ENCODE measurements at places on chromosomes 16 and 17. TPM values are rescaled to one million over a fixed set of nuclear protein-coding genes. Genes with fewer than 3 reads are reported as not detected.

DNA sequence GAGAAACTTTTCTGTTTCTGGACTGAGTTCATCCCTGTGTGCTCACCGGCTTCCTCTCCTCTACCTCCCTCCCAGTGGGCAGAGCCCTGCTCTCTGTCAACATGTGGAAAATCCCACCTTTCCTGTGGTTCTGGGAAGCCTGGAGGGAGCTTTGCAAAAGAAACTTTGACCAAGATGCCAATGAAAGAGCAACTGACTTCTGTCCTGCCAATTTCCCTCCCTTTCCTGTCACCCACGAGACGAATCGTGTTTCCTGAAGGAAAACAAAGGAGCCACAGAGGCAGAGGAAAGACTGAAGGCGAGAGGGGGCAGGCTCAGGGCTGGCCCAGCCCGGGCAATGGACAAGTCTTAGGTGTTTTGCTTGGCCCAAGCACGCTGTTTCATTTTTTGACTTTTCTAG, 82.8 kb downstream of the PLCG2 start:
- peak; percentile 17 for DNase-seq

- no peak for DNase-seq
These were observed 306.0 kb downstream of the MAF start for GRCh38 chr16:79294568-79294967.

GRCh38 chr17:8248751-8249607, at the start of gene PFAS:
TSS of gene PFAS (plus strand) at chr17:8249289. CDS start at chr17:8253938, 4,649 bp downstream.
- peak; percentile 96 for DNase-seq

- DNase-seq, result no peak
These were observed 12.6 kb upstream of the XYLT1 start for GRCh38 chr16:17483351-17483750.

- DNase-seq, result no peak
These were observed 76.4 kb downstream of the TOX3 start for GRCh38 chr16:52470585-52470984.

DNA sequence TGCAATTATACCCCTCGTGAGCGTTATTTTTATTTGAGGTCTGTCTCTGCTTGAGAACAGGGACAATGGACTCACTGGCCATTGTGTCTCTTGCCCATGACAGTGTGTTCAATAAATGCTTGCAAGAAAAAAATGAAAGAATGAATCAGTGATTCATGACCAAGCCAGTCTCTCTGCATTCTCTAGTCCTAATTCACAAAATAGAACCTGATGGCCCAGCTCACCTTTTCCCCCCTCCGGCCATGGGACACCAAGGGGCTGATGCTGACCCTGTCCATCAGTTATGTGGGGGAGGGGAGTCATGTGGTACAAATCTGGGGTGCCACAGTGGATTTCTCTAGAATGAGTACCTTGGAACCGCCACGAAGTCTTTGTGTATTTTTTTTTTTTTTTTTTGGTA, 38.2 kb downstream of the CCDC42 start:
- no peak for DNase-seq

- DNase-seq, result peak; percentile 60
These were observed 1.3 kb upstream of the TUBB3 start for GRCh38 chr16:89921702-89922476.

DNA sequence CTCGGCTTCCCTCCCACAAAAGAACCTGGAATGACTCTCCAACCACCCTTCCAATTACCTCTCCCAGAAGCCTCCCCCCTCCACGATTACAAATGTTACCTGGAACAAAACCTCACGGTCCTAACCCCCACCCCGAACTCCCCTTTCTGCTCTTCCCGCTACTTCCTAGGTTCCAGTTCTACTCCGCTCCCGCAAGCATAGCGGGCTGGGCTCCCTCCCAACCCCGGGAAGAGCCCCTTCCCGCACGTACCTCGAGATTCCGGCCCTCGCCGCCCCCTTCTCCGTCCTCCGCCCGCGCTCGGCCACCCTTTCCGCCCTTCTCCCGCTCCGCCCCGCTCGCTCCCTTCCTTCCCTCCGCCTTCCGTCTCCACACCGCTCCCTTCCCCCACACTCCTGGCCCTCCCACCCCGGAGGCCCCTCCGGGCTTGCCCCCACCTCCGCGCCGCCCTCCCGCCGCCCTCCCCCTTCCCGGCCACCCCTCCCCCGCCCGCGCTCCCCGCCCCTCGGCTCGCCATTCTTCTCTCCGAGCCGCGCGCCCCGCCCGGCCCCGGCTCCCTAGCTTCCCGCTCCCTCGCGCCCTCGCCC, 457 bp downstream of the CHTF8 start:
- peak; percentile 90 for DNase-seq

DNA sequence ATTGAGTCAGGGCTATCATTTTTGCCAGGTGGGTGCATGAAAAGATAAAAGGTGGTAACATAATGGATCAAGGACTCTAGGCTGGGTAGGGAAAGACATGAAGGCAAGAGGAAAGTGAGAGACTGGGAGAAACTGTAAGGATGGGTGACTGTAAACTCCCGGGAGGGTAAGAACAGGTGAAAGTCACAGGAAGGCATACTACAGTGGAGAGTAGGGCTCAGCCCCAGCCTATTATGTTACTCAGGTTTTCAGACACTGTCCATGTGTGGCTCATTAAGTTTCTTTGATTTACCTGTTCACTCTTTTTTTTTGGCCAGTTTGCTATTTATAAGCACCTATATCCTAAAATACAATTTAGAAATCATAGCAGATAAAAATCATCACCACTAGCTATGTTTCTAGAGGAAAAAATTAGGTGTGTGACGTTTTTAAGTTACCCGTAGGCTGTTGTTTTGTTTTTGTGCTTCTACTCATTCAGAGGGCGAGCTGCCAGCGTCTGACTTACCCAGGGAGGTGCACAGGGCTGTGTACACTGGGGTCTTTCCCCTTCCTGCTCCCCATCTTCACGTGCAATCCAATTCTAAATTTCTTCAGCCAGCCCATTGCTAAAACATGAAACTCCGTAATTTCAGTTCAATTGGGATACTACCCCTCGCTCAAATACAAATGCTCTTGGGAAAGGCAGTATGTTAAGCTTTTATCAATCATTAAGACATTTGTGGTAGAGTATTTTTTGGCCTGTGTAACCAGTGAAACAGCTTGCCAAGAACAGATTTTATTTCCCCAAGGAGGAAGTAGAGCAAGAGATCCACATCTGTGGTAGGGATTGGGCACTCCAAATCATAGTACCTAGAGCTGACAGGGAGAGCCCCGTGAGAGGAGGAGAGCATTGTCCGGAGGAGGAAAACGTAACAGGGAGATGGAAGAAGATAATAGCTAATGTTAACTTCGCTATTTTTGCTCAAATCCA, 21.7 kb upstream of the VWA3A start:
- no peak for DNase-seq

DNA sequence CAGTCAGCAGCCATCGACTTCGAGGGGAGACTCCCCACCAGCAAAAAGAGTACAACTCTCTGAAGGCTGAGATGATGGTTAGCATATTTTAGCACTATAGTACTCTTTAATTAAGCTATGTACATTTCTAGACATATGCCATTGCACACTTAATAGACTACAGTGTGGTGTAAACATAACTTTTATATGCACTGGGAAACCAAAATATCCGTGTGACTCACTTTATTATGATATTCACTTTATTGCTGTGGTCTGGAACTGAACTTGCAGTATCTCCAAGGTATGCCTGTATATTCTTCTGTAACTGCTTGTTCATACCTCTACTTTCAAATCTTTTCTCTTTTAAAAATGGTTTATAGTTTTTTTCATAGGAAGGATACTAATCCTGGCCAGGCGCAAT, 11.0 kb upstream of the NXPH3 start:
- DNase-seq, result no peak

- peak; percentile 21 for DNase-seq
These were observed 862 bp downstream of the ZNF232 start for GRCh38 chr17:5110816-5111215.

DNA sequence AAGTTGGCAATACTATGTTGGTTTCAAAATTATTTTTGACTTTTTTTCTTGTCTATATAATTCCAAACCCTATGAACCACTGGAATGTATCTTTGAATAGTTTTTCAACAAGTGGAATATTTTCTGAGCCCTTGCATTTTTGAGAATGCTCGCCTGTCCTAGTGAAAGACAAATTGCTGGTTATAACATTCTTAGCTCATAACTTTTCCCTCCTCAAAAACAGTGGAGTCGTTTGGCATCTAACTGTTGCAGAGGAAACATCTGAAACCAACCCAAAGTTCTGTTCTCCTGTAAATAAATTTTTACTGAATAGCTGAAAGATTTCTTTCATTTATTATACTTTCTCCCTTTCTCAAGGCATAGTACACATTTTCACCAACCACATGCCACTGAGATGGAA, 11.3 kb upstream of the COX10 start:
- DNase-seq, result no peak

GRCh38 chr16:84847564-84848355, 28.0 kb downstream of the CRISPLD2 start:
- DNase-seq, result no peak

DNA sequence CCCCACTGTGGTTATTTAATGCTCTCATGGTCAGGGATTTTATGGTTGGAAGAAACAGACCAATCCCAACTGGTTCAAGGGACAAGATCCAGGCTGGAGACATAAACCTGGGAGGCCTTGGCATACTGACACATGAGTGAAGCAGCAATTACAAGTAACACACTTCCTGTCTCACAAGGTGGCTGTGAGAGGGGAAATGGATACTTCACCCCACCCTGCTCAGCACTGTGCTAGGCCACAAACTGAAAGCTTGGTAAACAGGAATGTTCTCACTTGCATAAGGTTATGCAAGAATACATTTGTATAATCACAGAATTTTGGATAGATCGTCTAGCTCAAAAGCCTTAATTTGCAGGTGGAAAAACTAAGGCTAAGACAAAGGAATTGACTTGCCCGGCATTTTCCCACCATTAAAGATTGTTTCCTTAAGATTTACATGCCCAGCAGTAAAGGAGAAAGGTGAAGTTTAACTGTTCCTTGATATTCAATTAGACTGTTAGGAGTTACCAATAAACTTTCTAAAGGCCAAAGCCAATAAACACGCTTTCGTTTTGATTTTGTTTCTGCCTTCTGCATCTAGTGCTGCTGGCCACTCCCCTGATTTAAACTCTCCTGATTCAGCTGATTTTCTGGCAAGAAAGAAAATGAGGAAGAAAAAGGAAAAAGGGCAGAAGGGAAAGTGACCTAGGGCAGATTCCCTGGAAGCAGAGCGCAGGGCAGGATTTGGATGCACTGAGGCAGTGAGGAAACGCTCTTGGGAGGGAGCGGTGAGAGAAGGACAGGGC, 215.6 kb upstream of the CDH5 start:
- no peak for DNase-seq

GRCh38 chr17:28161311-28161710, 118.8 kb downstream of the NLK start:
- no peak for DNase-seq

- peak; percentile 98 for DNase-seq
These were observed 60.6 kb downstream of the HLF start for GRCh38 chr17:55325406-55325805.

DNA sequence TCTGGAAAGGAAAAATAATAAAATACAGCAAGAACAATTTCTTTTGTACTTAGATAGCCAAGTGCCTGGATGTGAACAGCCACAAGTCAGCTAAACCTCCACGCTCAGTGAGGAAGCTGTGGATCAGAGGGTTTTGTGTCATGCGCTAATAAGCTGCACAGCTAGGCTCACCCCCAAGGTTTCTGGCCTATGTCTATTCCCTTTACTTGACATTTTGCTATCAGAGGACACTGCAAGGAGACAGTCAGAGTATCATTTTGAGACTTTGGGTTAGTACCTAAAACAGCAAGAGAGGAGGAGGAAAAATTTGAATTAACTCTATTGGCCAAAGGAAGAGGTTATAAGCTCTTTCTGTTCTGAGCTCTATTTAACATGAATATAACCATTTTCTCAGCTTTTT, 139.3 kb downstream of the KCNJ2 start:
- no peak for DNase-seq

DNA sequence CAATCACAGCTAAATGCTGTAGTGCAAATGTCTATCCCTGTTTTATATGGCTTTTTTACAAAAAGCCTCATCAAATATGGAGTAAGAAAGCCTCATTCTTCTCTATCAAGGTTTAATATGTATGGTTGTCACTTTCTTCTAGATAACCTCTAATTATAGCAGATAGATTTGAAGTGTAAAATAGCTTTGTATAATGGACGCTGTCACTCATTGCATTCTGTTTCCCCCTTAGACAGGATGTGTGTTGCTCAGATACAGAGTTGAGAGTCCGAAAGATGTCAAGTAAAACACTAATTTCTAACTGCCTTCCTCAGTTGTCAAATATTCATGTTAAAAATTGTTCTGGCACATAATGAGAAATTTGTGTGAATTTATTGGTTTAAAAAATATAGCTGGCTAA, 88.0 kb downstream of the NLK start:
- no peak for DNase-seq

- DNase-seq, result no peak
These were observed 195.4 kb downstream of the XYLT1 start for GRCh38 chr16:17275076-17276009.

- no peak for DNase-seq
These were observed 22.9 kb downstream of the KLHDC4 start for GRCh38 chr16:87742781-87743490.

GRCh38 chr16:2035431-2036199, 8.9 kb downstream of the NHERF2 start:
- peak; percentile 87 for DNase-seq

GRCh38 chr17:42233156-42233555, 38.9 kb upstream of the GHDC start:
- no peak for DNase-seq

- peak; percentile 86 for DNase-seq
These were observed 25.1 kb upstream of the SUPT4H1 start for GRCh38 chr17:58377093-58377601.

DNA sequence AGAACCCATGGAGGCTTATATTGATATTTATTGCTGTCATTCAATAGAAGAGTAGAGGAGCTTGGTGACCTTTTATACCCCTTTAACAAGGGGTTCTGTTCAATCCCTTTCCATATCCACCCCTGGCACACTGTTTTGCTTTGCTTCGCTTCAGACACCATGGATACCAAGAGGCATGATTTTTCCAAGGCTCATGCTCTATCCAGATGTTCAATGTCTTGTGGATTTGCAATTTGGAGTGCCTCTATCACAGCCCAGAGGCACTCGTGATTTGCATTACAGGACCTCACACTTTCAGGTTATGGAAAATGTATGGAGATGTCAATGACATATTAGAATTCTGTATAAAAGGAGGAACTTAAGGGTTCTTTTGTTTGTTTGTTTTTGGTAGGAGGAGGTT, 21.5 kb downstream of the CFAP20 start:
- no peak for DNase-seq

DNA sequence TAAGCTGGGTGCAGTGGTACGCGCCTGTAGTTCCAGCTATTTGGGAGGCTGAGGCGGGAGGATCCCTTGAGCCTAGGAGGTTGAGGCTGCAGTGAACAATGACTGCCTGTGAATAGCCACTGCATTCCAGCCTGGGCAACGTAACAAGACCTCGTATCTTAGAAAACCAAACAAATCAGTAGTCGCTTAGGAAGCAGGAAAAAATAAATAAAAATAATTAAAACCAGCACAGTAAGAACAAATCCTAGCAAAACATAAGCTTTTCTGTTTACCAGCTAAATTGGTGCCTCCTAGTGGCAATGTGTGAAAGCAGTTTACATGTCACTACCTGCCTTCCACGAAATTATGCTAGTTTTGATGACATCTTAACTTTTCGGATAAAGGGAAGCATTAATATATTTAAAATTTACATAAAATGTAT, 1.3 kb downstream of the ARMC5 start:
- DNase-seq, result peak; percentile 65

ZNF624 gene
- 5.3 TPM for total RNA-seq

VPS25 gene
- 64.8 TPM for total RNA-seq

EPX gene
- not detected for total RNA-seq

ZNF668 gene
- 4.0 TPM for total RNA-seq

OR1F1 gene
- total RNA-seq, result not detected

NOXO1 gene
- 4.5 TPM for total RNA-seq

MYH2 gene
- total RNA-seq, result not detected

IFI35 gene
- 18.8 TPM for total RNA-seq

PRSS53 gene
- 2.2 TPM for total RNA-seq

TSNAXIP1 gene
- 8.7 TPM for total RNA-seq

NPIPA2 gene
- total RNA-seq, result 2.7 TPM
